Stimulated activated CD4-positive, alpha-beta T cell treated with anti-CD3 and anti-CD28 coated beads, Interleukin-12 subunit alpha, Interleukin-12 subunit beta, amount 100 ng/mL, for 4 hours (primary cell): ENCODE measurements at places on chromosomes 16 and 17.

GRCh38 chr17:74711058-74711824, 1.5 kb downstream of the CD300LF start:
- DNase-seq, result no peak

DNA sequence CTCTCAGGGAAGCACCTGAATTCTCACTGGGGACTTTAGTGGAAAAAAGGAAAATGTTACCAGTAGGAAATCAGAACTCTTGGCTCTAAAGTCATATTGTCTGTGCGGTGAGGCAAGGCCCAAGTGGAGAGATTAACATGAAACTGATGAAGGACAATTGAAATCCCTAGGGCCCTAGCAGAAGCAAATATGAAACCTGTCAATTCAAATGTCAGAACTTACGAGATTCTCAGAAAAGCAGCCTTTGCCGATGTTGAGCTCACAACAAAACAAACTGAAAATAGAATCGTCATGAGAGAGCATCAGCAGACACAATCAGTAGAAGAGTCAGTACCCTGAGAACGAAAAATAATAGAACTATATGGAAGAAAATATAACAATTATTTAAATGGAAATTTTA, 108.8 kb downstream of the ELAC2 start:
- DNase-seq, result no peak

GRCh38 chr16:86118467-86119307, 219.7 kb downstream of the IRF8 start:
- no peak for DNase-seq

- no peak for DNase-seq
Measured at GRCh38 chr17:31597646-31598398, 206.3 kb downstream of the RAB11FIP4 start.

- DNase-seq, result no peak
Measured at GRCh38 chr17:6494239-6494941, 50.1 kb downstream of the PIMREG start.
